ENCODE measurements at places on chromosomes 1 and 21.

GRCh38 chr1:88324899-88325298 lies 359.2 kb upstream of the PKN2 start:
- DNase-seq: no peak

GRCh38 chr1:65422241-65423203 lies 2.1 kb downstream of the LEPR start:
- no peak for DNase-seq

DNA sequence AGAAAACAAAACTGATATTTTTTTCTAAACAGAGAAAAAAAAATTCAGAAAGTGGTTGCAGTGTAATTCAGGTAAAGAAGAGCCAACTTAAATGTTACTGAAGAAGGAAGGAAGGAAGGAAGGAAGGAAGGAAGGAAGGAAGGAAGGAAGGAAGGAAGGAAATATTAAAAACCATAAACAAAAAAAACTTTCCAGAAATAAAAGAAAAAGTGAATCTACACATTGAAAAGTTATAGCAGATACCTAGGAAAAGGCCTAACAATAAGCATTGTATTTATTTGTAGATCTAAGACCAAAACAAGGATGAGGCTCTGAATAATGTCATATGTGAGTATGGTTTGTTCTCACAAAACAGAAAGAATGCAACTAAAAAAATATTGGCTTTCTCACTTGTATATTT lies 345.4 kb upstream of the NR5A2 start:
- DNase-seq: no peak

DNA sequence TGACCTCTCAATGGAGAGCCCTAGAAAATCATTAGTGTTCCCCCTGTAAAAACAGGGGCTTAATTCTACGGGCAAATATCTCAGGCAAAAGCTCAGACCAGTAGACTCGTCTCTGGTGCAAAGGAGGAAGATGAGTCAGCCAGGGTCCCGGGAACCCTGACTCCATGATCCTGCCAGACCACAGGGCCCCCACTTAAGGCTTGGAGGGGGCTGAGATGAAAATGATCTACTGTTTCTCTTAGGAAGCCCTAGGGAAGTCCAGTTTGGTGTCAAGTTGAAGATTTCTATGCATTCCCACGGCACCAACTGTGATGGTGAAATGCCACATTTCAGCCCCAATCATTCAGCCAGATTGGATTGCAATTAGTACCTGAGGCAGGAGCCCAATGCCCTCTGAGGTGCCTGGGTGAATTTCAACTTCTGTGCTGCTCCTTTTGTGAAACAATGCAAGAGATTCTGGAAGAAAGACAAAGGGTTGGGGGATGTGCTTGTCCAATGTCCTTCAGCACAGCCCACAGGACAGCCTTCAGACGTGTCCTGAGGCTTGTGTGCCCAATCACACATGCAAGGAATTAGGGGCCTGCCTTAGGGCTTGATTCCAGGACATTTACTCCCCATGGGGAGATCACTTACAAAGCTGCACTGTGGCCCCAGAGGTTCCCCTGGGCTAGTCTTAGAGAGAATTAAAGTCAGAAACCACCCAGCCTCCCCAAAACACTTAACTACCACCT lies 18.1 kb downstream of the NAV1 start:
- no peak for DNase-seq

DNA sequence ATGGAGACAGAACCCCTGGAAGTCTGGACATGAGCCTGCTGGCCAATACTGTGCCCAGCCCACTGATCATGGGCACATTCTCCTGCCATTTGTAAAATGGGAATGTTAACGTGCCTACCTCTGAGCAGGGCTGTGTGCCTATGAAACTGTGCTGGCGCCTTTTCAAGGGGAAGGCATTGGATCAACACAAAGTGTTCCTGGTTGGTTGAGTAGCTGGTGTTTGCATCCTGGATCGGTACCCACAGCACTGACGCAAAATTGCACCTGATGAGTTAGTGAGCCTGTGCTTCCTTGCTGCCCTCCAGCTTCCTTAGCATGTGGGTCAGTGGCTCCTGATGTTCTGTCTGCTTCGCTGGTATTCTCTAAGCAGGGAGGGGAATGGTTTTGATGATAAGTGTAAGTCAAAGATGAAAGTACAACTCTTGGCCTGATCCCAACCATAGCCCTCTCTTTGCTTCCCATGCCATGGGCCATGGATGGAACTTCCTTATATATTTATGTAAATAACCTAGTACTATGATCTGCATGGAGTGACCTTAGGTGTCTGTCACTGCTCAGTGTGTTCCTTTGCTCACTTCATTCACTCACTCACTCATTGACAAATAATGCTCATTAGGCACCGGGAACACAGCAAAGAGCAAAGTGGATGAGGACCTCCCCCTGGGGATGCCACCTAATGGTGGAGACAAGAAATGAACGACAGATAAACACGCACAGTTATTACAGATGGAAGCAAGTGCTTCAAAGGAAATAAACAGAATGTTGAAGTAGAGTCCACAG lies 22.7 kb downstream of the MAB21L3 start:
- DNase-seq: no peak

DNA sequence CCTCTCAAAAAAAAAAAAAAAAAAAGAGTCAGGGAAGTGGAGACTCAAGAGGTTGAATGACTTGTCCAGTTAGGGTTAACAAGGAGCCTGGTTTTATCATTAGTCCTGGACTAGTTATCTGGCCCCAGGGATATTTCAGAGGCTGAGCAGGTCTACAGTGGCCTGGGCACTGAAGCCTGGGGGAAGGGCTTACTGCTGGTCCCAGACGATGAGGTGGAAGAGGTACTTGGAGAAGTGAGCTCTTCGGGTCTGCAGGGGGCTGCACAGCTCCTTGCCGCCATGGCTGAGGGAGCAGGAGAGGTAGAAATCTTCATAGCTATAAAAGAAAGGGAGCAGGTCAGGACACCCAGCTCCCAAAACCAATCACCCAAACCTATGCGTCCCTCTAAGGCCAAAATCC lies 40.1 kb downstream of the PIK3C2B start:
- no peak for DNase-seq

GRCh38 chr1:156050376-156050775 lies 3.2 kb downstream of the UBQLN4 start:
- peak; percentile 75 for DNase-seq

GRCh38 chr1:94634977-94635416 lies 93.4 kb upstream of the F3 start:
- no peak for DNase-seq

GRCh38 chr1:41455479-41456332 lies 28.8 kb downstream of the EDN2 start:
- peak; percentile 90 for DNase-seq

DNA sequence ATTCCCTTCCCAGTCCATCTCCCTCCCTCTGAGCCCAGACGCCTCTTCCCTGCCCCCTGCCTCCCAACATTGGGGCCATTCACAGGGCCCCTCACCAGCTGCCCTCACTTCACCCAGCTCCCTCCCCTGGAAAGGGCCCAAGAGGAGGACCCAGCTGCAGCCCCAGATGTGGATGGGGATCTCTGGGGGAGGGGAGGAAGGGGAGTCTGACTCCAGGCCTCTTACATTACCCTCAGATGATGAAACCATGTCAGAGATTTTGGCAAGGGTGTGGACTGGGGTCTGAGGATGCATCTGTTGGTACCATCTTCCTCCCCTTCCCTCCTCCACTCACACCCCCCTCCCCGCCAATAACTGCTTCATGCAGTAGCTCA lies 1.1 kb upstream of the KIF21B start:
- DNase-seq: no peak

GRCh38 chr1:116987256-116987555 lies 14.4 kb upstream of the CD101 start:
- no peak for DNase-seq

- no peak for DNase-seq
Measured at GRCh38 chr1:102842606-102843005, 265.7 kb downstream of the COL11A1 start.

GRCh38 chr1:3921765-3922164 lies 21.7 kb upstream of the C1orf174 start:
- no peak for DNase-seq

DNA sequence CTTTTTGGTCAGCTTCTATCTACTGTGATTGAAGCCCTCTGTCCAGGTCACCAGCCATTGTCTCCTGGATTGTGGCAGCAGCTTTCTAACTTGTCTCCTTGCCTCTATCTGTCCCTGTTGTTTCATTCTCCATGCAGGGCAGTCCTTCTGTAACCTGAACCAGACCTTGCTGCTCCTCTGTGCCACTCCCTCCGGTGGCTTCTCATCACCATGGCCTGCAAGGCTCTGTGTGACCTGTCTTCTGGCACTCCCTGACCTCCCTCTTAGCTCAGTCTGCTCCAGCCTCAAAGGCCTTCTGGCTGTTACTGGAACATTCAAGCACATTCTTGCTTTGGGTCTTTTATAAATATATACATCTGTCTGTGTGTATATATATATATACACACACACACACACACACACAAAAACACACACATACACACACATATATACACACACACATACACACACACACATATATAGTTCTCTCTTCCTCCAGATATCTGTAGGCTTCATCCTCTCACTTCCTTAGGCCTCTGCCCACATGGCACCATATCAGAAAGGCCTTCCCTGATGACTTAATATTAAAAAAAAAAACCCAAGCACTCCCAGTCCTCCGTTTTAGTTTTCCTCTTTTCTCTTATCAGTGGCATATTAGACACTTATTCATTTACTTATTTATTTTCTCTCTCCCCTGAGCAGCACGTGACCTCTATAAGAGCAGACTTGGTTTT lies 21.2 kb upstream of the JUN start:
- DNase-seq: no peak

DNA sequence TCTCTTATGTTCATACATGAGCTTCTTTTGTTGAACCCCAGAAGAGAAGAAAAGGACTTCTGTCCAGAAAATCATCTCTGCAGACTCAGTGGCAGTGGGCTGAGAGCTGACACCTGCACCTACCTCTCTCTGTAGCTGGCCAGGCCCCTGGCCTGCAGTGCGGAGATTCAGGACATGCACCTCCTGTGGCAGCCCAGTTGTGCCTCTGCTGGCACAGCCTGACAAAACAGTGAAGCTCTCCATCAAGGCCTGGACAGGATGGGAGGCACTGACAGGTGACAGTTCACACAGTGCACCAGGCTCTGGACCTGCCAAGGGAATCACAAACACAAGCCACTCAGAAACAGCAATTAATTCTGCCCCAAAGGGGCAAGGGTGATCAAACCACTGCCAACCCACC lies 88.8 kb downstream of the TGFBR3 start:
- DNase-seq: no peak

- DNase-seq: no peak
Measured at GRCh38 chr21:36904093-36904666, 62.3 kb downstream of the HLCS start.

DNA sequence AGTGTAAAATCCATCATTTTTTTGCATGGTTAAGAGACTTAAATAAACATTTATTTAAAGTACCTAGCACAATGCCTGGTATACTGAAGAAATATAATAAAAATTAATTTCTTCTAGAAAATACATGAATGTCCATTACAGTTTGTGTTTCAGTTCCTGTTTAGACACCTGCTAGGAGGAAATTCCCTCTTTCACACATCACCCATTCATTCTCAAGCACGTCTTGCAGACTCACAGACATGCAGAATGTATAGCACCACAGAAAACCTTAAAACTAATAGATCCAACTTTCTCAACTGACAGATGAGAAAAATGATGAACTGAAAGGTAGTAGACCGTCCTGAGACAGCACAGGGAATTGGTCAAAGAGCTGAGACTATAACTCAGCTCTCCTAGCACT lies 172.2 kb upstream of the C8B start:
- no peak for DNase-seq
